ENCODE measurements at places on chromosomes 13 and 19. TPM values are rescaled to one million over a fixed set of nuclear protein-coding genes. Genes with fewer than 3 reads are reported as not detected.

Gene RNF17
- total RNA-seq, result 0.13 TPM

Gene CGB7
- total RNA-seq, result 3.4 TPM

Gene ZNF331
- total RNA-seq, result 4.2 TPM

Gene C19orf85
- not detected for total RNA-seq

Gene MYH14
- 0.89 TPM for total RNA-seq

Gene ZNF506
- 14.5 TPM for total RNA-seq

Gene BEST2
- not detected for total RNA-seq

Gene SIPA1L3
- 56.1 TPM for total RNA-seq

Gene TLE5
- total RNA-seq, result 288 TPM

Gene POU2F2
- 0.38 TPM for total RNA-seq

Gene CPB2
- not detected for total RNA-seq

Gene CEACAM8
- total RNA-seq, result not detected

Gene SELENOV
- total RNA-seq, result not detected

Gene FCER2
- not detected for total RNA-seq

Gene ODAD3
- not detected for total RNA-seq

Gene UNC13A
- 0.16 TPM for total RNA-seq

Gene RDH8
- total RNA-seq, result not detected

Gene YJEFN3
- total RNA-seq, result 0.51 TPM

Gene PLIN5
- total RNA-seq, result not detected

Gene IZUMO2
- total RNA-seq, result not detected

Gene CTXN1
- 11.9 TPM for total RNA-seq

Gene CFAP97D2
- not detected for total RNA-seq

Gene ZNF221
- total RNA-seq, result 2.2 TPM

Gene CCDC8
- total RNA-seq, result 14.8 TPM

Gene ADGRE3
- not detected for total RNA-seq

Data from mesangial cell (primary cell).